ENCODE measurements at places on chromosomes 3 and 15. TPM values are rescaled to one million over a fixed set of nuclear protein-coding genes. Genes with fewer than 3 reads are reported as not detected.

Gene ISLR
- total RNA-seq, result 19.2 TPM

Gene BUB1B
- 5.7 TPM for total RNA-seq

GRCh38 chr15:63495343-63495742 lies 9.1 kb upstream of the USP3 start:
- DNase-seq, result no peak

DNA sequence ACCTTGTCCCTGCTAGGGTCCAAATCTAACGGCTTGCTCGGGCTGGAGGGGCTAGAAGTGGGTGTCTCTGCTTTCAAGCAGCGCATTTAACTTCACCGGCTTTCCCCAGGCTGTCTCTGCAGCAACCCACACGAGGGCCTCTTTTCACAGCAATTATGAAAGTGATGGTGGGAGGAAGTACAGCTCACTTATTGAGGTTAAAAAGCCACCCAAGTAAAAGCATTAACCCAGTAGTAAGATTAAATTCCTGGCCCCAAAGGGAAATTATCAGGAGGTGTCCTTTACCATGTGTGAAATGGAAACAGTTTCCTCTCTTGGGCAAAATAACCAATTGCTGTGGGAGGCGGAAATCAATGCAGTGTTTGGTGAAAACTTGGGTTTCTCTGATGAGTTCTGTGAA lies 41.1 kb downstream of the NGRN start:
- no peak for DNase-seq

Measured in esophagus squamous epithelium (tissue), 5 donors.